ENCODE measurements at places on chromosomes 2 and 18.
A peak's percentile ranks its signal among the peaks of the same experiment; 100 is the strongest.

- no peak for DNase-seq
Measured at GRCh38 chr2:229870903-229871656, 50.7 kb downstream of the TRIP12 start.

DNA sequence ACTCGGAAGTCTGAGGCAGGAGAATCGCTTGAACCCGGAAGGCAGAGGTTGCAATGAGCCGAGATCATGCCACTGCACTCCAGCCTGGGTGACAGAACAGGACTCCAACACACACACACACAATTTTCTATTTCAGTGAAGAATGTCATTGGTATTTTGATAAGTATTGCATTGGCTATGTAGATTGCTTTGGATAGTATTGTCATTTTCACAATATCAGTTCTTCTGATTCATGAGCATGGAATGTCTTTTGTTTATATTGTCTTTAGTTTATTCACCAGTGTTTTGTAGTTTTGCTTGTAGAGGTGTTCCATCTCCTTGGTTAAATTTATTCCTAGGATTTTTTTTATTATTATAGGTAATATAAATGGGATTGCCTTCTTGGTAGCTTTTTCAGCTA lies 693.4 kb upstream of the SYT4 start:
- DNase-seq, result no peak

DNA sequence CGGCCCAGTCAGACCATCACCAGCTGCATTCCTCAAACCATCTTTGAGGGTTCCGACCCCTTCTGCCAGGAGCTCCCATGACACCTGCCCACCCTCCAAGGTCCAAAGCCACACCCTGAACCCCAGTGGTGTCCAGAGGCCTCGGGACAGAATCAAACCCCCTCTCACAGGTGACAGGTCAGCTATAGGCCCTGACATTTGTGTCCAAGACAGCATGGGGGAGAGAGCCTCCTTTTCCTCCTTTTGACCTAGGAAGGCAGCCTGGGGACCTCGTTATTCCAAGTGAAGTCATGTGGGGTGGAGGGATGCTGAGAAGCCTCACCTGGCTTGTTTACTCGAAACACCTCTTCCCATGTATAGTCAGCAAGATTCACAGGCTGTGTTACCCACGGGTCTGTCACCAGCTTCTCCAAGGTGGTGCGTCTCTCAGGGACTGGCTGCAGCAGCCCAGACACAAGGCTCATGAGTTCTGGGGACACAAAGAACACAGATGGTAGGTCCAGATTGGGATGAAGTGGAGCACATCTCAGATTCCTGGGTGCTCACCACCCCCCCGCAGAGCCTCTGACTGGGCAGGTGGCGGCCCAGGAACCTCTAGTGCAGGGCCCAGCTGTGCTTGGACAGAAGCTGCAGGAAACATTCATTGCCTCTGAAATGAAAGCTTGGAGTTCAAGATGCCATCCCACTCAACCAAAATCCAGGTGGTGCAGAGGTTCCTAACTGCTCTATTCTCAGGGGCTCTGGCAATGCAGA lies 5.1 kb upstream of the MTERF4 start:
- no peak for DNase-seq

DNA sequence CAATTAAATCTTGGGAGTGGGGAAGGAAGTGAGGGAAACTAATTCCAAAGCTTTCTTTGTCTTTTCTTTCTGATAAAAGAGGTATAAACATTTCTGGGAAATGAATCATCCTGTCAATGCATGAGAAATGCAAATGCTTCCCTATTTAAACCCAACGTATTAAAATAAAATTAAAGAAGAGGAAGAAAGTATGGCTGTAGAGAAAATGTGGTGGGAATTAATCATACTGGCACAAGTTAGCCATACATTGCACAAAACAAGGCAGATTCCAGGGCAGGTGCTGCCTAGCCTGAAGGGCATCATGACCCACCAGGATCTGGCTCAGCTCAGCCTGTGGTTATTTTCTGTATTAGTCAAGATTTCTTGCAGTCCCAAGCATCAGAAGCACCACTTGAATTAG lies 338.0 kb downstream of the NYAP2 start:
- DNase-seq, result no peak

- DNase-seq, result no peak
Measured at GRCh38 chr18:54530285-54530684, 60.8 kb upstream of the DYNAP start.

DNA sequence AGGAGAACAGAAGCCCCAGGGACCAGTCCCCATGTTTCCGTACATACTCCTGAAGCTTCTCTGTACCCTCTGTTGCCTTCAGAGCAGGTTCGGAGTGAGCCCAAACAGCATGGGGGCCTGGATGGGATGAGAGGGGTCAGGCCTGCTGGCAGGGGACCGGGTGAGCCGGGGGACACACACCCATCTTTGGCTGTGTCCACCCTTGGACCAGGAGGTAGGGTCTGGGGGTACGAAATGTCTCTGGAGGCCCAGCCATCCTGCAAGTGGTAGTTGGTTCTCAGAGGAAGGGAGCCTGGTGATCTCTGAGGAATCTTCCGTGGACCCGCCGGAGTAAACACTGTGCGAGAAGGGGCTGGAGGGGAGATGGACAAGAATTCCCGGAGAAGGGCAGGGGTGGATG lies 15.3 kb downstream of the FBLN7 start:
- DNase-seq, result no peak

GRCh38 chr2:96119389-96119751 lies 3.0 kb upstream of the ADRA2B start:
- DNase-seq, result no peak

DNA sequence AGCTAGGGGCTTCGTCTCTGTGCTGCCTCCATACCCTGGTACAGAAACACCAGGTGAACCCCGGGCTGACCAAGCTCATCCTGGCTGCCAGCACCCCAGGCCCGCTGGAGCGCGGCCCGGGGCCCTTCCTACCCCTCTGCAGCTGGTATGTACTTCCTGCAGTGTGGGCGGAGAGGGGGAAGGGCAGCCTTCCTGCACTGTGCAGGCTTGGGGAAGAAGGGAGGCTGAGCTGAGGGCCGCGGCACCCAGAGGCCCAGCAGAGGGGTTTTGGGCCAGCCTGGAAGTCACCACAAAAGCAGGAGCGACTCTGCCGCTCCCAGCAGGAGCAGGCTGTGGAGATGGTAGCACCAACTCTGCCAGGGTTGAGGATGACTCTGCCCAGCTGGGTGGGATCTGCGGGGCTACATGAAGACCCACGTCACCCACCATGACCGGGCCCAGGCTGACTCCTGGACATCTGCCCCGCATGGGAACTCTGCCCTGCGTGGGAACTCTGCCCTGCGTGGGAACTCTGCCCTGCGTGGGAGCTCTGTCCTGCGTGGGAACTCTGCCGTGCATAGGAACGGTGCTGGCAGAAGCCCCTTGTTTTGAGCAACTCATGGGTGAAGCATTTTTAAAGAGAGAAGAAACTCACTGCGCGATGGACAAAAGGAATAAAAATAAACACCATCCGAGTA lies 273.3 kb downstream of the NDUFA10 start:
- peak; percentile 31 for DNase-seq

- no peak for DNase-seq
Measured at GRCh38 chr2:10222-10875, 36.0 kb downstream of the FAM110C start.

- DNase-seq, result no peak
Measured at GRCh38 chr2:120941571-120942120, 206.0 kb downstream of the GLI2 start.

DNA sequence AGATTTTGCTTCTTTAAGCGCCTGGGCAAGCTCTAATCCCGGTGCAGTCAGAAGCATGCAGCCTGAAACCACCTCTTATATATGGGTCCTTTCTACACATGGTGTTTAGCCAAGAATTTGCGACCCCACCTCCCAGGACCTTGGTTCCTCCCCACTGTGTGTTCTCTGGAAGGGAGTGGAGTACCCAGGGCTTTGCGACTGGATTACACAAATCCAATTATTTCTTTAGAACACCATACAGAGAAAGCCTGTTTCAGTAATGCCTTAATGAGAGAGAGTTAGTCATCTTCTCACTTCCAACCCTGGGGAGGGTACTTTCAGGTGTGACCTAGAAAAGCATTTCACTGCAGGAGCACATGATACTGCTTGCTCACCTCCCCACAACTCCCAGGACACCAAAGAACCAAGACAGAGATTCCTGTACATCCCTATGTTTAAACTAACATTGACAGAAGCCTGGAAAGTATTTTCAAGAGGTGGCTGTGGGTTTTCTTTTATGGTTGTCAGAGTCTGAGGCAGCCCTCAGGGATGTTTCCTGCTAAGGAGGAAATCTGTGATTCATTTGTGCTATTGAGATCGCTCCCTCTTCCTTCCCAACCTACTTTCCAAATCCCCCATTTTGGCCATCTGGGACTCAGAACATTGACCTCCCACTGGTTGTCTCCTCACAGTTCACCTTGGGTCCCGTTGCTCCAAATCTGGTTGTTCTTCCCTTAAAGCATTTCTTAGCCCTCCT lies at the start of gene CAPN14:
CAPN14 (minus strand) TSS at position 51 of the 736 bp plus-strand sequence. CDS start 12,068 bp downstream, outside the sequence.
- DNase-seq, result no peak

DNA sequence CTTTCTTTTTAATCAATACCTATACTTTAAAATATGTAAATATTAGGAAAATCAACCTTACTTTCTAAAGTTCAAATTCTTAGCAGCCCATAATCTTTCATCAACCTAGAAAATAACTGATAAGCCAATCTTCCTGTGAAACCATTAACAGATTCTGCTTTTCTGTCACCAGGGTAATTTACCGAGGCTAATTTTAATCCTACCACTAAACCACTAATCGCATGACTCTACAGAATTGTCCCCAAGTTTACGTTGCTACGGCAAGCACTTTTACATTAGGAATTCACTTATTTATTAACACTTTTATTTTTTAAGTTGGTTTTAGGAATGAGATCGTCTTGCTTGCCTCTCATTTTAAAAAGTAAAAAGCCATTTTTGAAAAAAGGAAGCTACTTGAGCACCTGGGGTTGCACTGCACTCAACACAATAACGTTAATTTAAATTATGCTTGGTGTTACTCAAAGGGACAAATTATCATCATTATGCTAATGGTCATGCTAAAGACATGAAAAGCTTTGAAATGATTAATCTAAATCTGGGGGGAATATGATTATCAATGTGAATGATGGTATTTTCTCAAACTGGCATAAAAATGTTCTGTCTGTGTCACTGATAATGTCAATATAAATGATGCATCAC lies 10.2 kb downstream of the ZNF516 start:
- no peak for DNase-seq

- DNase-seq, result no peak
Measured at GRCh38 chr2:101469863-101470262, 5.0 kb downstream of the RFX8 start.

DNA sequence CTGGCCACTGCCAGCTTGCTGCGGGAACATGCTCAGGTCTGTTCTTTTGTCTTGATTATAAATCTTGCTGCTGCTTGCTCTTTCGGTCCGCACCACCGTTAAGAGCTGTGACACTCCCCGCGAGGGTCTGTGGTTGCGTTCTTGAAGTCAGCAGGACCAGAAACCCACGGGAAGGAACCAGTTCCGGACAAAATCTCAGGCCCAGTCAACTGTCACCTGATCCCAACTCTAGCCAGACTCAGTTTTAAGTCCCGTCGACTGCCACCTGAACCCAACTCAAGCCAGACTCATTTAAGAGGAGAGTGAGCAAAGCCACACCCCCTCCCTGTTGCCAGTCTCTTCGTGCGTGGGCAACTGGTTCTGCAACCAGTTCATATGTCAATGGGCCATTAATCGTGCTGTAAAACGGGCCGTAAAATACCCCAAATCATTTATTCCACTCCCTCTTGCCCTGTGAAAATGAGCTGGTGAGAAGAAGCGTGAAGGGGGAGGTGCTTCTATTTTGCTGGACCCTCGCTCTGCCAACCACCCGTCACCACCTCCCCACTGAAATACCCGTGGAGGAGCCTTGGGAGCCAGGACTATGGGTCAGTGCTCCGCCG lies 224.3 kb downstream of the NDUFA10 start:
- no peak for DNase-seq

DNA sequence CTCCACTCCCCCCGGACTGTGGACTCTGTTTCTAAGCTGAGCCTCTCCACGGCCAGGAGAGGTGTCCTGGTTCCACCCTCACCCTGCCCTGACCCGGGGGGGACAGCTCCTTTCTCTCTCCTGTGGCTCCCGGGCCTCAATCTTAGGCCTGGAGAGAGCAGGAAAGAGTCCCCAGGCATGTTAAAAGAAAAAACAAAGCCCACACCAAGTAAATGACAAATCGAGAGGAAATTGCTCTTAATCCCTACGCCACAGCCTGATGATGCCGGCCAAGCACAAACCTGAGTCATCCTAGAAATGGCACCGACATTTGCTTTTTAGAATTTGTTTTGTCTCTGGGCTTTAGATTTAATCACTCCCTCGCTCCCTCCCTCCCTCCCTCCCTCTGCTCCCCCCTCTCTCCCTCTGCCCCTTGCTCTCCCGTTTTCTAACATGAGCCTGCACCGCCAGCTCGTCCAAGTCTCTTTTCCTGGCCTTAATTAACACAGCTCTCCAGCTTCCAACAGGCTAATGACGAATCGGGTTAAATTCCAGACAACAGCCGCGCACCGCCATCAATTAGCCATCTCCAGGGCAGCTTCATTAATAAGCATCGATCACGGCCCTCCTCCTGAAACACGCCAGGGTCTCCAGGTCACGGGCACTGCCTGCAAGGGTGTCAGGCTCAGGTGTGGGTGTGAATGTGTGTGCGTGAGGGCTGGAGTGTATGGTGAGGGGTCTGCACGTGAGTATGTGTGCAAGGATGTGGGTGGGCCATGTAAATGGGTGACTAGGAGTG lies 230.8 kb downstream of the CELF4 start:
- no peak for DNase-seq

GRCh38 chr2:181334158-181334826 lies 122.9 kb upstream of the ITGA4 start:
- no peak for DNase-seq

- DNase-seq, result no peak
Measured at GRCh38 chr2:238220892-238221521, 17.5 kb upstream of the ILKAP start.

GRCh38 chr2:203280428-203281064 lies 41.7 kb downstream of the CYP20A1 start:
- no peak for DNase-seq

GRCh38 chr2:147636886-147637285 lies 207.9 kb upstream of the ACVR2A start:
- DNase-seq, result no peak

DNA sequence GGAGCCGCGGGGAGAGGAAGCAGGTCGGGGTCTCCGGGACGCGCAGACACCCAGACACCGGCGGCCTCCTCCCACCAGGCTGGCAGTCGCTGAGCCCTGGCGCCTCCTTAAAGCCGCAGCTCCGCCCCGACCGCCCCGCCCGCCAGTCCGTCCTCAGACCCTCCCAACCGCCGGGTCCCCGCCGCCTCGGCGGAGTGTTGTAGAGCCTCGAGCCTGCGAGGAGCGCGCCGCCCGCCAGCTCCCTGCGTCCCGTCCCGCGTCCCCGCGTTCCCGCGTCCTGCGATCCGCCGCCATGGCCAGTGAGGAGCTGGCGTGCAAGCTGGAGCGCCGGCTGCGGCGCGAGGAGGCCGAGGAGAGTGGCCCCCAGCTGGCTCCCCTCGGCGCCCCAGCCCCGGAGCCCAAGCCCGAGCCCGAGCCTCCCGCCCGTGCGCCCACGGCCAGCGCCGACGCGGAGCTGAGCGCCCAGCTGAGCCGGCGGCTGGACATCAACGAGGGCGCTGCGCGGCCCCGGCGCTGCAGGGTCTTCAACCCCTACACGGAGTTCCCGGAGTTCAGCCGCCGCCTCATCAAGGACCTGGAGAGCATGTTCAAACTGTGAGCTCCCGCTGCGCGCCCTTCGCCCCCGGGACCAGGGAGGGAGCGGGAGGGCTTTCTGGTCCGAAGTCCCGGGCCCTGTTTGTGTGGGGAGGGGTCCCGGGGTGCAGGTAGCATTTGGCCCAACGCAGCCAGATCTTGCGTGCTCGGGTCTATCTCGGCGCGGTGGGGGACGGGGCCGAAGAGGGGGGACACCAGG lies at the start of gene EFHD1:
EFHD1 (plus strand) TSS at position 192 of the 793 bp plus-strand sequence; CDS start at position 293, 101 bp downstream.
- no peak for DNase-seq

All from KG1 (cell line).